Stimulated activated CD8-positive, alpha-beta memory T cell treated with anti-CD3 and anti-CD28 coated beads, Interleukin-2, amount 100 ng/mL, for 1 hour (primary cell): ENCODE measurements at places on chromosomes 11 and 22.

- no peak for DNase-seq
These were observed 1.1 kb upstream of the FBXO7 start for GRCh38 chr22:32473388-32473952.

DNA sequence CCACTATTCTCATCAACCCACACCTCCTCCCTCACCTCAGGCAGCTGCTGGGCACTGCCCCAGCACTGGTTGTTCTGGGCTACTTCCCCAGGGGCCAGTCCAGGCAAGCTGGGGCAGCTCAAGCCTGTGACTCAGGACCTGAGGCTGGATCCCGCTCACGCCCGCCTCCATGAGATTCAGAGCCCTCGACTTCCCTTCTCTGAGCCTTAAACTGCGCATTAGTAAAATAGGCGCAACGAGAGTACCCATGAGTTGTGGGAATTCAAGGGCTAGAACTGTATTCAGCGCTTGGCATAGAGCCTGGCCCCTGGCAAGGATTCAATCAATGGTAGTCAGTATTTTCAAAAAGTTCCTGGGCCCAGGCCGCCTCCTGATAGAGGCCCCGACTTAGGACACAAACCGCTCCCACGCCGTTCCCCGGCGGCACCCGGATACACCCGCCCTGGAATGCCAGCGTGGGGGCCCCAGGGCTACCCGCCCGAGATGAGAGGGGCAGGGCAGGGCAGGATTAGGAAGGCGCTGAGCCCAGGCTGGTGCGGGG lies 723 bp upstream of the CD82 start:
- no peak for DNase-seq

- DNase-seq: no peak
These were observed 152.9 kb upstream of the GRIA4 start for GRCh38 chr11:105456950-105457349.

GRCh38 chr11:62752994-62753735 lies 795 bp downstream of the ZBTB3 start:
- DNase-seq: no peak

- no peak for DNase-seq
These were observed 137.6 kb downstream of the MAML2 start for GRCh38 chr11:96205460-96205809.

GRCh38 chr11:48051217-48051830 lies 71.0 kb downstream of the PTPRJ start:
- no peak for DNase-seq

DNA sequence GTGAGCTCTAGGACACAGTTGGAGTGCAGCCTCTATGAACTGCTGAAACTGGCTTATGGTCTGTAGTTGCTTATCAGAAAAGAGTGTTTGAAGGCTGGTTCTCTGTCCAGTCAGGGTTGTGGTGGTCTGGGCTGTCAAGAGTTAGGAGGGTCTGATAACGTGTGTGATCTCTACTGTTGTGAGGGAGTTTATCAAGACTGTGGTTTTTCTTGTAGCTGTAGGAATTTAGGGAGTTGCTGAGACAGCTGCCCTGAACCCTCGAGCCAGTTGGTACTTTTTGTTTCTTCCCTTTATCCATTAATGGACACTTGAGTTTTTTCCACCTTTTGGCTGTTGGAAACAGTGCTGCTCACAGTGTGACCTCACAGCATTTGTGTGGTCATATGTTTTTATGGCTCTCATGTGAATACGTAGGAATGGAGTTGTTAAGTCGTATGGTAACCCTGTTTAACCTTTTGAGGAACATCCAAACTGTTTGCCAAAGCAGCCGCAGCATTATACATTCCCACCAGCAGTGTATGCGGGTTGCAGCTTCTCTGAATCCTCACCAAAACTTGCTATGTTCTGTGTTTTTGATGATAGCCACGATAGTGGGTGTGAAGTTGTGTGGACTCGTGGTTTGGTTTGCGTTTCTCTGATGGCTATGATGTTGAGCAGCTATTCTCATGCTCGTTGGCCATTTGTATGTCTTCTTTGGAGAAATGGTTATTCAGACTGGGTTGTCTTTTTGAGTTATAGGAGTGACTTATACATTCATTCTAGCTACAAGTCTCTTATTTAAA lies 20.9 kb upstream of the DGCR8 start:
- DNase-seq: no peak

- no peak for DNase-seq
These were observed 29.3 kb upstream of the NFAM1 start for GRCh38 chr22:42461511-42461910.

GRCh38 chr11:65429724-65430405 lies 7.3 kb downstream of the NEAT1 start:
- DNase-seq: no peak

DNA sequence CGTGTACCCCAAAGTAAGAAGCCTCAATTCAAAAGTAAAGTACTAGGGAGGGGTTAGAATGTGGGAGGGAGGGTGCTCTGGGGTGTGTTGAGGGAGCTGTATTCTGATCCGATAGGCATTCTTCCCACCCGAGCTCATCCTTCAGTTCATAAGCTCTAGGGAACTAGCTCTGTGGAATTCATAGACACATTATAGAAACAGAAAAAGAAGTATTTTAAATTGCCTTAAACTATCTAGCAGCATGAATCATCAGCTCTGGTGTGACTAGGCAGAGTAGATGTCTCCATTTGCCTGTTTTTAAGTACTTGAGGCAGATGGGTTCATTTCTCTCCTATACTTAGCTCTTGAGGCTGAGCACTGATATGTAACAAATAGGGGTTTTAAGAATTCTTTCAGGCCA lies 7.3 kb upstream of the SGSM3 start:
- DNase-seq: no peak

DNA sequence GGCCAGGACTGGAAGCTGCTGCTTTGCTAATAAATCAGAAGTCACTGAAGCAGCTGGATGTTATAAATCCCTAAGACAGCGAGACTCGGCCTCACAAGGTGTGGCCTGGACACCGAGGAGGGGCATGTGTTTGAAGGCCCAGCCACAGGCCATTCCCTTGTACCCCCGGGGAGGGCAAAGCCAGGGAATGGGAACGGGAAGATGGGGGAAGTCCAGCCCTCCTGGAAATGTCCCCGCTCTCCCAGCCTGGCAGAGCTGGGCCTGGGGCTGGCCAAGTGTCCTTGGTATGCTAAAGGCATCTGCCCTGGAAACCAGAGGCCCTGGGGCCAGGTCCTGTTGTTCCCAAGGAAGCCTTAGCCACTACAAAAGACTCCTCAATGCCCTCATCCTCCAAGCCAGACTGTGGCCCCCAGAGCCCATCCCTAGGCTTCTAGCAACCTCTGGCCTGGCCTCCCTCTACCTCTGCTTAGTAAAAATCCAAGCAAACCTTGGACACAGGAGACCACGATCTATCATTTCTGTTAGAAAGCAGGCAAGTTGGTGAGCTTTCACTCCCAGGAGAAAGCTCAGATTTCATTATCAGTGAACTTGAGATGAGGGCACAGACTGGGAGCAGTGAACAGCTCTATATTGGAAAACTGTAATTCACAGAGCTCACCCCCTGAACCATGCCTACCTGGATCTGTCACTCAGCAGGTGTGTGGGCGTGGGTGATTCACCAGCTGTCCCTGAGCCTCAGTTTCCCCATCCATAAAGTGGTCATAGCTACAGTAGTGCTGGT lies 11.0 kb downstream of the CHST1 start:
- DNase-seq: no peak

DNA sequence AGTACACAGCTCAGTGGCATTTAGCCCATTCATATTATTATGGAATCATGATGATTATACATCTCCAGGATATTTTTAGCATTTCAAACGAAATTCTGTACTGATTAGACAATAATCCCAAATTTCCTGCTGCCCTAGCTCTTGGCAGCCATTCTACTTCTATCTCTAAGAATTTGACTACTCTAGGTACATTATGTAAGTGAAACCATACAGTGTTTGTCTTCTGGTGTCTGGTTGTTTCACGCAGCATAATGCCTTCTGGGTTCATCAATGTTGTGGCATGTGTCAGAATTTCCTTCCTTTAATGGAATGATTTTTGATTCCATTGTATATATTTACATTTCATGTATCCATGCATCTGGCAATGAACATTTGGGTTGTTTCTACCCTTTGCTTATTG lies 517.7 kb downstream of the ETS1 start:
- DNase-seq: no peak

DNA sequence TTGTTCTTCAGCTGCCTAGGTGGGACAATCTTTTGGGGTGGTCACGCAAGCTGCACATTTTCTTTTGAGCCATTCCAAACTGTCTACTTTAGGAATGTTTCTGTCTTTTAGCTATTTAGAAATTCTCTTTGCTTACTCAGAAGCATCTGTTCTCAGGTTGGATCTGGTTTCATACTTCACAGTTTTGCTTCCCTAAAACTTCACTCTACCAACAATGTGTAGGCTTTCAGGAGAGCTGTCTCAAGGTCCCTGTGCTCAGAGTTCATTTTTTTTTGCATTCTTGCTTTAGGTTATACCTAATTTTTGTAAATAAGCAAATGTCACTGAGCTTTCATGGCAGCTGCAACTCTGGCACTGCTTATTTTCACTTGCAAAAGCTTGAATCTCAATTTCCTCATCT lies 36.7 kb downstream of the CCDC90B start:
- DNase-seq: no peak

- DNase-seq: no peak
These were observed 27.0 kb downstream of the GDPD5 start for GRCh38 chr11:75498556-75499255.

GRCh38 chr11:114136686-114137640 lies 77.5 kb downstream of the ZBTB16 start:
- no peak for DNase-seq

DNA sequence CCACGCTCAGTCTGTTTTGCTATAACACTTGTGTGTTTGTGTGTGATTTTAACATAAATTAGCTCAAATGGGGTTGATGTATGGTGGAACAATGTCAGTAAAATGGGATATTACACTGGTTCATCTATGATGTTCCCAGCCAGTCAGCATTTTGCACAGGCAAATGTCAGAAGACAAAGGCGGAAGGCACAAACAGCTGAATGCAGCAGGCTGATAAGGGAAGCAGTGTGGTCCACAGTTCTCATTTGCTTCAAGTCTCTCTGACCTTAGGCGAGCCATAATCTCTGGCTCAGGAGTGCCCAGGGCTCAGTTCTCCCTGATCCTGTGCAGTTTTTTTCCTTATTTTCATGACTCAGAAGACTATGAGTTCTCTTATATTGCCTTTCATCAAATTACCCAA lies 102.7 kb downstream of the FAR1 start:
- no peak for DNase-seq

- no peak for DNase-seq
These were observed 19.1 kb upstream of the USP18 start for GRCh38 chr22:18130699-18131429.

DNA sequence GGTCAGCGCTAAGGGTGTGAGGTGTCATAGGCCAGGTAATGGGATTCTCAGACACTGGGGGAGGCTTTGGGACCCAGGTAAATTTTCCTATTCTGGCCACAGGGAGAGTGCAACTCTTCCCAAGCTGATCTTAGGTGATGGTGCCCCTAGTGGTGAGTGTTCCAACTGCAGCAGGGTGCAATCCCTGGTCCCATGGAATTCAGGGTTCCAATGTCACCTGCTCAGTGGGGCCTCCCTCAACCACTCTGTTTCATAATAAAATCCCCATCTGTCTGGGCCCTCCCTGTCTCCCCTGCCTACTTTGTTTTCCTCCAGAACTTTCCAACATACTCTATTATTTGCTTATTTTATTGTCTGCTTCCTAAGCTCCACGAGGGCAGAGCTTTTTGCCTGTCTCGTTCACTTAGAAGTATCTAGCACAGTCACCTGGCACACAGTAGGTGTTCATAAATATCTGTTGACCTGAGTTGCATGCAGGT lies 2.9 kb upstream of the SGSM1 start:
- DNase-seq: peak; percentile 16

GRCh38 chr22:36281781-36282327 lies 28.9 kb downstream of the APOL1 start:
- no peak for DNase-seq

GRCh38 chr11:63775191-63775590 lies 6.6 kb upstream of the ZFTA start:
- DNase-seq: no peak

DNA sequence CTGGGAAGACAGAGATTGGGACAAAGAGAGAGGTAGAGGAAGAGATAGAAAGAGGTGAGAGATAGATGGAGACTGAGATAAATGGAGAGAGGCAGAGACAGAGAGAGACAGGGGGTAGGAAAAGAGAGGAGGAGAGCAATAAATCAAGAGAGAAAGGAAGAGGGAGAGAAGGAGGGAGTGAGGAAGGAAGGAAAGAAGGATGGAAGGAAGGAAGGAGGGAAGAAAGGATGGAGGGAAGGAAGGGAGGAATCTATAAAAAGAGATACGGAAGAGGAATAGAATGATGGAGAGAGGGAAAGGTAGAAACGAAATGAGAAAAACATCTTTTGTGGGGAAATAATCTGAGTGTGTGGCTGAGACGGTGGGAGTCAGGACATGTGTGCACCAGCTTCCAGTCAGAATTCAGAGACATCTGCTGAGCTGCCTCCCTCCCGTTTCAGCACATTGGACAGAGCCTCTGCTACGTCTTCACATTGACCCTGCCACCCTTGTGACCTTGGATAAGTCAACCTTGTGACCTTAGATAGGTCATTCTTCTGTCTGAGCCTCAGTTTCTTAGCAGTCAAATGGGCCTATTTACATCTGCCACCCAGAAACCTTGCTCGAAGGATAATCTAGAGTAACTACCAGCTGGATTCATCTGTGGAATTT lies 417.8 kb downstream of the MIAT start:
- no peak for DNase-seq

DNA sequence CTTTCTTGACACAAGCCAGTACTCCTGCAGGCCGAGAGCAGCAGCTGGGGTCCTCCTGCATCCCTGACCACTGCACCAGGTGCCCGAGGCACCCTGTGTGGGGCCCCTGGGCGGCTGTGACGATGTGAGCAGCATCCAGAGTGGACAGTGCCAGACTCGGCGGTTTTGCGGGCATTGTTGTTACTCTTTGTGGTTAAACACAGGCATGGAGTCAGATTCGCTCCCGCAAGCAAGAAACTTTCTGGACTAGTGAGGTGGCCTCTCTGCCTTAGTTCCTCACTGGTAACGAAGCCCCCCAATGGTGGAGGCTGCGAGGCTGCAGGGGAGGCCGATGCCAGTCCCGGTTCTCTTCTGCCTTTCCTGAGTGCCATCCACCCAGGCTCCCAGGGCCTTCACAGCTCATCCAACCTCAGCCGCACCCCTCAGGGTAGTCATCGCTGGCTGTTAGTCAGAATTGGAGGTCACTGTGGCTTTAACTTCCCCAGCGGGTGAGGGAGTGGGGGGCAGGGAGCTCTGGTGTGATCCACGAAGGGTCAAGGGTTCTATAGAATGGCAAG lies 3.7 kb upstream of the CLDN5 start:
- no peak for DNase-seq

GRCh38 chr11:83645561-83645960 lies 359.4 kb upstream of the CCDC90B start:
- no peak for DNase-seq

DNA sequence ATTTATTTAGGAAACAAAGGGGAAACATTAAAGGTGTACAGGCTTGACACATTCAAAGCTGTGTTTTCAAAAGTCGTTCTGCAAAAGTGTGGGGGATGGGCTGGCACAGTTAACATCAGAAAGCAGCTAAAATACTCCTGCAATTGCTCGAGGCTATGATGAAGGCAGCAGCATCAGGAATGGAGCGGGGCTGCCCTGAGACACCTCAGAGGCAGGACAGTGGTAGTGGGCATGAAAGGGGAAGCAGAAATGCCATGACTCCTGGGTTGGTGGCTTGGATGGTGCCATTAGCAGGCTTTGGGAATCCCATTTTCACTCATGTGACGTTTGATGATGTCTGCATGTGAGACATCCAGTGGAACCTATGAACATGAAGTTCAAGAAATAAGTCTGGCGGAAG lies 646 bp downstream of the NCAPD3 start:
- DNase-seq: no peak

- no peak for DNase-seq
These were observed 33.3 kb downstream of the SBF1 start for GRCh38 chr22:50441428-50441993.
